Left lobe of liver (tissue), 2 donors: ENCODE measurements at places on chromosomes 11 and 22.

DNA sequence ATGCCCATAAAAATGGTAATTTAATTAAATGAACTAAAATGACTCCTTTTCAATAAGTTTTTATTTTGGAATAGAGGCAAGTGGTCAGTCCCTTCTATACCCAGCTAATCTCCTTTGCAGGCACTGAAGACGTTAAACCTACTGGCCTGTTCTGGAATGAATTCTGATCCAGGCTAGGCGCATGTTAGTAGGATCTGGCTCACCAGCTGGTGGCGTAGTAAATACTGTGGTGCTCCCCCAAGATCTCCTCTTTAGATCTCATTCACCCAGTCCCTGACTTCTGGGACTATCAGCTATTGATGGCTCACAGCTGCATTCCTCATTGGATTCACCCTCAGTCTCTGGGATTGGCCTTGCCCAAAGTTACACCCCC, 173.7 kb upstream of the DDI1 start:
- DNase-seq, result no peak

DNA sequence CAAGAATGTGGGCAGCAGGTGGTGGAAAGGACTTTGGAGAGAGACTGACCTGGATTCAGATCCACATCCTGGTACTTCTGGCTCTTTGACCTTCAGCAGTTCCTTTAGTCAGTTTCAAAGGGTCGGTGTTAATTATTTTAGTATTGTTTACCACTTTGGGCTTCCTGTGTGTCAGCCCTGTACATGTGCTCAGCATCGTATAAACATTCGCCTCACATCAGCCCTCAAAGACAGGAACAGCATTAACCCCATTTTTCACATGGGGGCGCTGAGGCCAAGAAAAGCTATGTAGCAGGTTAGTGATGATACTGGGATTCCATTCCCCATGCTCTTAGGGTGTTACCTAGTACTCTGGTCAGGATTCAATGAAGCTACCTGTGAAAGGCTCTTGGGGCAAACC, 72.1 kb upstream of the YWHAH start:
- DNase-seq, result no peak

DNA sequence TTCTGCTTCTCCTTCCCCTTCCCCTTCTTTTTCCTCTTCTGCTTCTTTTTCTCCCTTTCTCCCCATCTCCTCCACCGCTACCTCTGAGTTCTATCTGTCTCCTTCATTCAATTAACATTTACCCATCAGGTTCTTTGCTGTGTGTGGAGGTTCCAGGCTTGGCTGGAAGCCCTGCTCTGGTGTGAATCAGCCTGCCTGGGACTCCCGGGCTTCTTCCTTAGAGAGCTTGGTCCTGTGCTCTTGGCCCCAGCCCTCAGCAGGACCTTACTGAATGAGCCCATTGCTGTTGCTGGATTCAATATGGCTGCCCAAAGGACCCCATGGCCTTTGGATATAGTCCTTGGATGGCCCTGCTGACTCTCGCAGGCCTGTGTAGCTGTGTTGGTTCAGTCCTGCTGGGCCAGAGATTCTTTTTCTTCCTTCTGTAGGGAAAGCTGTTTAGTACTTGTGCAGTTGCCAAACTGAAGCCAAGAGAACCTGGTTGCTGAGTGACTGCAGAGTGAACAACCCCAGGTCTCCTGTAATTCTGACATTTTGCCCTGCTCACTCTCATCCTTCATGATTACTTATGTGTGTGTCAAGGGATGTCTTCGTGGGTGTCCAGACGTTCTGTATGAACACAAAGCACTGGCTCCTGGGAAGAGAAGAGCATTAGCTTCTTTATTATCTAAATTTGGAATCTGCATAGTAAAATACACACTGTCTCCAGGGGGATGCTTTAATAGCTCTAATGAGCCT, 81.0 kb upstream of the ZBED5 start:
- DNase-seq, result no peak

DNA sequence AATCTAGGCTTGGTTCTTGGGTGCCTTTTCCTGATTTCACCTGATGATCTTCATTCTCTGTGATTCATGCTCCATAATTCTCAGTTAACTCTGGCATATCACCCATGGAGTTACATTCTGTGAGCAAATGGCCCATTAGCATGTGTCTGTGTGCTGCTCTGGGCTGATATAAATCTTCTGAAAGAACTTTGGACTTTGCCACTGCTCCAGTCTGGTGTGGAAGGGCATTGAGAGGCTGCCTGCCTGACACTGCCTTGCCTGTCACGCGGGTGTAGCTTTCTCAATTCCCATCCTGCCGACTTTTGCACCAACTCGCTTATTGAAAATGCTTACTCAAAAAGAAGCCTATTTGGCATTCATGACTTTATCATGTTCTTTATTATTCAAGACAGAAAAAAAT, 42.2 kb downstream of the FAT3 start:
- peak; percentile 71 for DNase-seq

GRCh38 chr22:44884968-44885805, 124.6 kb downstream of the PHF21B start:
- peak; percentile 22 for DNase-seq
